ENCODE measurements at places on chromosomes 4 and X. TPM values are rescaled to one million over a fixed set of nuclear protein-coding genes. Genes with fewer than 3 reads are reported as not detected.
A peak's percentile ranks its signal among the peaks of the same experiment; 100 is the strongest.

DNA sequence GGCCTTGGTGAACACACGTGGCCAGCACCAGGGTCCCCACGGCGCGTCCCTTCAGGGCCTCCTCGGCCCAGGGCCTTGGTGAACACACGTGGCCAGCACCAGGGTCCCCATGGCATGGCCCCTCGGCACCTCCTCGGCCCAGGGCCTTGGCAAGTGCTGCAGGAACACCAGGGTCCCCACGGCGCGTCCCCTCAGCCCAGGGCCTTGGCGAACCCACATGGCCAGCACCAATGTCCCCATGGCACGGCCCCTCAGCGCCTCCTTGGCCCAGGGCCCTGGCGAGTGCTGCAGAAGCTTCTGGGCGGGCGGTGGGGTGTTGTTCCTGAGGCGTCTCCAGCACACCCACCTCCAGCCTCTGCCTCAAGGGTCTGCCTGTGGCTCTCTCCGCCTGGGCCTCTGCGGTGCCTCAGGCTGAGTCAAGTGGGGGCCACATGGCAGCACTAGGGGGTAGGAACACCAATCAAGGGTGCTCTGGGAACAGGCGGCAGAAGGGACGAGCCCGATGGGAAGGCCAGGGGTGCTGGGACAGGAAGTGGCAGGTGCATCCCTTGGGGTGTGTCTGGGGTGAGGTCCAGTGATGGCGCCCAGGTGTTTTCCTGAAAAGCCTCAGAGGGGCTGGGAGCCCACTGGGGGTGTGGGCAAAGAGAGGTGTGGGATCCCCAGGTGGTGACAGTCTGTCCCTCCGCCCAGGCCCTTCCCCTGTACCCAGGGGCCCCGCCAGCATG lies 41.8 kb upstream of the CPLX1 start:
- no peak for DNase-seq

GSPT2 gene
- 9.7 TPM for total RNA-seq

TNMD gene
- not detected for total RNA-seq

SOWAHD gene
- total RNA-seq, result 0.23 TPM

DNA sequence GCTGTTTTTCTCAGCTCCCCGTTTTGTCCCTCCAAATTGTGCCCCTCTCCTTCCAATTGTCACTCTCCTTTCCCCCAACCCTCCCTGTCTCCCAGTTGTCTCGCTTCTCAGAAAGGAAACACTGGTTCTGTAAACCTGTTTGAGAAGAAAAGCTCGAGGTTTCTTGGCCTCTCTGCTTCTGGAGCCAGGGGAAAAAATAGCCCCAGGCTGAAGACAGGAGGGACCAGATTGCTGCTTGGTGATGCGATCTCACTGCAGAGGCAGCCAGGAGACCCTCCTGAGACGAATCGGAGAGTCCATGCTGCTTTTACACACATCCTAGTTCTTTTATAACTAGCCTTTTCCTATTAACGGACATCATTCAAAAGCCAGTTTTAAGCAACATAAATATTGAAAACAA lies 21.2 kb downstream of the TRIML1 start:
- DNase-seq, result no peak

- peak; percentile 31 for DNase-seq
Measured at GRCh38 chr4:69881173-69881773, 21.3 kb upstream of the SULT1E1 start.

DNA sequence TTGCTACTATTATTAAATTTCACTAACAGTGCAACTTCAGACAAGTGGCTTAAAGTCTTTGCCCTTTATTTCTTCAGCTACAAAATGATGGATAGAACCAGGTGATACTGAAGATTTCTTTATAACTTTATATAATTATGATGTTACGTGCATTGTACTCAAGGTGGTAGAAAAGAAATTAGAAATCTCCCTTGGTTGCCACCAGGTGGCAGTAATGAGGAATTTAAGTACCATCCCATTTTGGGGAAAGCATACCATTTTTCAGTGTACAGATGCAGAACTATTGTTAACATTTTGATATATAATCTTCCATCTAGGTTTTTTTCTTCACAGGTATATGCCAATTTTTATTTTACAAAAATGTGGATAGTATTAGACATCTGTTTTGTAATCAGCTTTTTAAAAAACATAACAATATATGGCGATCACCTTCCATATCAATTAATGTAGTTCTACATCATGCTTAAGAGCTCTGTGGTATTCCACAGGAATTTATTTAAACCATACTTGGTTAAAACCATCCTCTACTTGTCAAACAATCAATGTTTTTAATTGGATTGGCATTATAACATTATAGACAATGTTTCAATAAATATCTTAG lies 37.7 kb upstream of the RAB33B start:
- peak; percentile 24 for DNase-seq

USP17L27 gene
- total RNA-seq, result not detected
